ENCODE measurements at places on chromosomes 1 and 21.

DNA sequence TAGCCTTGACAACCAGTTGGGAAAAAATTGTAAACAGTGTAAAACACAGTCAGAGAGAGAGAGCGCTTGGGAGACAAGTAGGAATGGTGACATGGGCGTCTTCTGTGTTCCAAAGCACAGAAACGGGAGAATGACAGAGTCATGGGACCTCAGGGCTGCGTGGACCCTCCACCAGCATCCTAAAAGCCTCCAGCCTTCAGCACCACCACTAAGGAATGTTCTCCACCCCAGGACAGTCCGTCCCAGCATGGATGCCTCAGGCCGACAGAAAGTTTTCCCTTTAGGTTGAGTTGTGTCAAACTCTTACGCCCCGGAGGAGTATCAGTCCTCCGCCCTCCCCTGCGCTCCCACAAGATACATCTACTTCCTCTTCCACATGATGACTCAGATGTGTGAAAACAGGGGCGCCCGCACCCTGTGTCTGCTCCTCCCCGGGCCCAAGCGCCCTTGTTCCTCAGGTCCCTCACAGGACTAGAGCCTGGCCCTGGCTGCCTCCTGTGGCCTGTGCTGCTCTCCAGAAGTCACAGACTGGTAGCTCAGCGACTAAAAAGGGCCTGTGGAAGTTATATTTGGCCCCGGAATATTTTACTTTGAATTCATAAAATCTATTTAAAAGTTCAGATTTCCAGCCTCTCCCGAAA lies 63.9 kb upstream of the EFHD2 start:
- no peak for DNase-seq

DNA sequence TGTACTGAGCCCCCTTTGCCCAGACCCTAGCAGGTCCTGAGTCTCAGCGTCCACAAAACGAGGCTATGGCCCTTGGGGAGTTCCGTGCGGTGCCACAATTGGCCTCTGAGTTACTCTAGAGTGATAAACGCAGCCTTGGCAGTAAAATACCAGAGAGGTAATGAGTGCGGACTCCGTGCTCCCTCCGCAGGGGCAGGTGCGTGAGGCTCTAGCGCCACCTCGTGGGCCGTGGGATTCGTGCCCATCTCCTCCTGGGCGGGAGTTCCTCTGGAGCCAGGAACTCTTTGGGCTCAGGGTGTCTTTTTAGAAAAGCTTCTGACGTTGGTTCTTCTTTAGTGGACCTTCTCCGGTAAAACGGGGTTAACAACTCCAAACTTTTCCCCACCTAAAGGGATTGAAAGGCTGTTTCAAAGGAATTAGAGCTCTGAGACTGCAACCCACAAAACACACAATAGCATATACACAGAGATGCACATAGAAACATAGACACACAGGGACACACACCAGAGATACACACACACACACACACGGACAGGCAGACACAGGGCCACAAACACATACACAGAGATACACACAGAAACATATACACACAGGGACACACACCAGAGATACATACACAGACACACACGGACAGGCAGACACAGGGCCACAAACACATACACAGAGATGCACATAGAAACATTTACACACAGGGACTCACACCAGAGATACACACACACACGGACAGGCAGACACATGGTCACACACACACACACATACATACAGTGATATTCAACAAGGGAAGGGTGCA lies 99.4 kb downstream of the KCNJ15 start:
- DNase-seq, result peak; percentile 34

GRCh38 chr1:91779548-91780021 lies 106.4 kb downstream of the TGFBR3 start:
- no peak for DNase-seq

DNA sequence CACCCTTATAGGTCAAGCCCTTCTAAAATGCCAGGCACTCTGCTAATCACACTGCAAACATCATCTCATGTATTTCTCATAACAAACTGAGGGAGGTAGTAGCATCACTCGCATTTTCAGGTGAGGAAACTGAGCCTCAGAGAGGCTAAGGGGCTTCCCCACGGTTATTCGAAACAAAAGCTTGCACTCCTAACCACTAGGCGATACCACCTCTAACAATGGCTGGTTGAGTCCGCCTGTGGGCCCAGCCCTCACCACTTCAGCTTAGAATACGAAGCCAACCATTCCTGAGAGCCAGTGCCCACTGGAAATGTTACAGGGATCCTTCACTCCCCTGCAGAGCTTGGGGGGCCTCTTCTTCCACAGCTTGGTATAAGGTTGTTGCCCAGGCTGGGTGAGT lies 65.3 kb upstream of the TENT5C start:
- DNase-seq, result no peak

DNA sequence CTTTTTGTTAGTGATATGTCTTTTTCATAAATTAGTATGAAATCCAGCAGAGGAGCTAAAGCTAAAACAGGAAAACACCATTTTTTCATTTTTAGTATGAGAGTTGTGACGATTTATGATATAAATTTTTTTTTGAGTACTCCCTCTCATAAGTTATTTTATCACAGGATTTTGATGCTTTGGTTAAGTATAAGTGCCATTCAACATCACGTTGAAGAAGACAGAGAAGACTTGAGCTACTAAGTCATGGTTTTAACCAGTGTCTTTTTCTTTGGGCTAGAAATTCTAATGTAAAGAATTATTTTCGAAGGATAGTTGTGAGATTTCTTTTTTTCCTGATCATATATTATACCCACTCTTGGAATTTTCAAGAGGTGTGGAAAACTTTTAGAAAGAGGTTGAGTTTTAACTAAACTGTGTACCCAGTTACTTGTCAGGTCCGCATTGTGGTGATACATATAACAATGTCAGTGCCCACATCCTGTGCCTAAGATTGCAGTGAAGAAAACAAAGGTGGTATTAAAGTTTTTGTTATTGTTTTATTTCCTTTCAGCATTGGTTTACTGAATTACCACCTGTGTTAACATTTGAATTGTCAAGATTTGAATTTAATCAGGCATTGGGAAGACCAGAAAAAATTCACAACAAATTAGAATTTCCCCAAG lies 93.8 kb downstream of the USP25 start:
- no peak for DNase-seq

GRCh38 chr1:15212954-15213291 lies 34.1 kb upstream of the FHAD1 start:
- DNase-seq, result no peak

DNA sequence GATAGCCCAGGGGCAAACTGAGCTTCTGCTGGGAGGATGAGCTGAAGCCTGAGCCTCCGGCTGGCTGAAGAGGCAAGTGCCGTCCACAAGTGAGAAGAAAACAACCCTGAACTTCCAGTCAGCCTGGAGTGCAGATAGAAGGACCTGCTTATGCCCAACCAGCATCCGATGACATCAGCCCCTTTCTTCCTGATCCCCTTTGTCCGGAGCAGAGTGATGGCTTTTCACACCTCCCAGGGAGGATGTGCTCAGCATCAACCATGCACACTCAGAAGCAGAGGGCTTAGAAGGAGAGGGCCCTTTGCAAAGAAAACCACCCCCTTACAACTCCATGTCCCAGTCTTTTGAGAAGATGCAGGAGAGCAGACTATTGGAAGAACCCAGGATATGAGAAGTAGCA lies 23.7 kb upstream of the REG4 start:
- no peak for DNase-seq

DNA sequence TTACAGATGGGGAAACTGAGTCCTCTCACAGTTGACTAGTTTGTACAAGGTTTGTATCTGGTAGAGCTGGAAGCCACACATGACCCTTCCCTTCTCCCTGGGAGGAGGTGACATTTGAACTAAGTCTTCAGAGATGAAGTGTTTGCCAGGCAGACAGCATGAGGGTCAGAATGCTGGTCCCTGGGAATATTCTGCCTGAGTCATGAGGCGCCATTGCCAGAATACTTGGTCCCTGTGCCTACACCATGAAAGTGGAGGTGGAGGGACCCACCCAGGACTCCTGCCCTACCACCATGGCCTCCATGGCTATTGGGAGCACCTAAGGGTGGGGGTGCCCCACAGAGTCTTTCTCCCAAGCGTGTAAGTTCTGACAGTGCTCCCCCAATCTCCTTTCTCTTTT lies 7.0 kb downstream of the RPS6KA1 start:
- no peak for DNase-seq

DNA sequence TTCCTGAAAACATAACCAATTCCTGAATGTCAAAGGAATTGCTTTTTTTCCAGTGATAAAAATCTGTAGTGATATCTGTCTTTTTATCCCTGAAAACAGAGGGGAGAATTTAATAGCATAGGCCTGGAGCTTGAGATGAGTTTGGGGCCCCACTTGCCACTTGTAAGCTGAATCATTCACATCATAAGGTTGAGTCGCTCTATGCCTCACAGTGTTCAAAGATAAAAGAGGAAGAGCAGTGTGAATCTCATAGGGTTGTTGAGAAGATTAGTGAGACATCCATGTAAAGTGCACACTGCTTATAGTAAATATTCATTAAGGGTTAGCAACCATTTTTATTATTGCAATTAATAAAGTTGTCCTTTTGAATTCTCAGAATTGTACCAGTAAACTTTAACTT lies 271.3 kb downstream of the DNM3 start:
- no peak for DNase-seq

DNA sequence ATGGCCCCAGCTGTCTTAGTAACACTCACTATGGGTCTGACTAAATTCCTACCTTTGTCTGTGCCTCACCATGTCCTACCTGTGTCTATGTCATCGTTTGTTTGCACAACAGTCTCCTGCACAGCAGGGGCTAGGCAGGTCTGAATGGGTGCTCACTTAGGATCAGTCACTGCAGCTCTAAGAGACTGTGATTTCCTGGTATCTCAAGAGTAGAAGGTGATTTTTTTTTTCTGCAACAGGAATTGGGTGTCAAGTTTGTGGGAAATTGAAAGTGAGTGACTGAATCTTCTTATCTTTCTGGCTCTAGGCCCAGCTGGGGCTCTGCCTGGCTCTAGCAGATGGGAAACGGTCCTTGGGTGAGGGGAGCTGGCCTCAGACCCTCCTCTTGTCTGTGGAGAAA lies 46.4 kb upstream of the TRABD2B start:
- no peak for DNase-seq

Measured in NCI-H2171 (cell line).